ENCODE measurements at places on chromosomes 7 and 10.

DNA sequence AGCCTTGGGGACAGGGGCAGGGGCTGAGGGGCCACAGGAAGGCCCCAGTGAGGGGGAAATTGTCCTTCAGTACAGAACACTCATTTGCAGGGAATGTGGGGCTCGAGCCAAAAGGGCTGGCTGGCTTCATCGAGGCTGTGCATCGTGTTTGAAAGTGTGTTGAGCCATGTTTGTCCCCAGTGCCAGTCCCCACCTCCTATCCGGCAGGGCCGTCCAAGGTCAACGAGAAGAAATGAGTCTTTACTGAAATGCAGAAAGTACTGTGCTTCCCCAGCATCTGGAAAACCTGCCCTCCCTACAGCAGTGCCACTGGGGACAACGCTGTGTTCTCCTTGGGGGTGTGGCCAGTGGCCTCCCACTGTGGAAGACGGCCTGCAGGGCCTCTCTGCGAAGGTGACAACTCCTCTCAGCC, 214.1 kb downstream of the KLF6 start:
- no peak for DNase-seq

DNA sequence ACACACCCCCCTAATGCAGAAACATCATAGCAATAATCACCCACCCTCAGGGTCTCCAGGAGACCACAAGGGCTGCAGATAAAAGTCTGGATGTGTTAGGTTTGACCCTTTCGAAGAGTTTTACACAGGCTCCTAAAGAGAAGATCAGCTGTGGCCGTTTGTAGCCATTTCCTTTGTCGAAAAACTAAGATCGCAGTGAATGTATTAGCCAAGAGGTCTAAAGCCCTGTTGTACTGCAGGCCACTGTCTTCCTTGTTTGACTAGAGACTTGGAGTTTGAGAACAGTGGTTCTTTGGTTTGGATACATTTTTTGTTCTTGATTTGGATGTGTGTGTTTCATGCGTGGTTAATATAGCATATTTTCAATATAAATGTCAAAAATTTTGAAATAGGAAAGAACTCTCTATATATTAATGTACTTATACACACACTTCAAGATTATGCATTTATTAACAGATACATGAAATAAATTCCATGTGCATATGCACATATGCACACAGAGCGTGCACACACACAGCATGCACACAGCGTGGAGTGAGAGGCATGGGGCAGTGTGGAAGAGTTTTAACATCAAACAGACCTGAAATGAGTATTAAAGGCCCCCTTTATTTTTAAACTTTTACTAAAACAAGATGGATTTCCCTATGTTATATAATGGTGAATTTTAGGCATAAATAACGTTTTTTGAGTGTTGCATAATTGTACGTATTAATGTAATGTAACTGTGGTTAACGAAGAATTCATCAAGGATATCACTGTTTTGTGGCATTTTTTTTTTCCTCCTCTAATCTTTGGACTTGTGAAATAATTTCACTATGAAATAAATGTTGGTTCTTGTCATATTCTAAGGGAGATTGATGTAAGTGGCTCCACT, 2.2 kb downstream of the IKZF1 start:
- DNase-seq, result no peak

- no peak for DNase-seq
These were observed 126.8 kb upstream of the AMPH start for GRCh38 chr7:38757931-38758330.

DNA sequence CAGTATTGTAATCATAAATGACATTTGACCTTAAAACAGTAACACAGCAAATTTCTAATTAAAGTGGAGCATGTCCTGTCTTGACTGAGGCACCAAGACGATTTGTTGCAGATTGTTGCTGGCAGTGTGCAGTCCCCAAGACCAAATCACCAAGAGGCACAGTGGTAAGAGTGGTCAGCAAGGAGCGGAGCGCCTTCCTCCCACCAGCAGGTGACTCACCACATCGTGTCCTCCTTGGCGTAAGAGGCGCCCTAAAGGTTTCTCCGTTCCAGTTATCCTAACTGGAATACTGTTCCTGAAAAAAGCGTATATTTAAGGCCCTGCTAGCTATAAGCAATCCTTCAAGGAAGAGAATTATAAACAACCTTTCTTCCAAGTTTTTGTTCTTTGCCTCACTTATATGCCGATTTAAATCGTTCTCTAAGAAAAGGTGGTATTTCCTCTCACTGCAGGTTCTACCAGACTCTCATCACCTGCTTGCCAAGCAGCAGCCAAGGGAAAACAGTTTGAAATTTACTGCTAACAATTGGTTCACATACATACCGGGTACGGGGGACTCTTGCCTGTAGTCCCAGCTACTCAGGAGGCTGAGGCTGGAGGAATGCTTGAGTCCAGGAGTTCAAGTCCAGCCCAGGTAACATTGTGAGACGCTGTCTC, 10.7 kb upstream of the REPIN1 start:
- DNase-seq, result no peak

DNA sequence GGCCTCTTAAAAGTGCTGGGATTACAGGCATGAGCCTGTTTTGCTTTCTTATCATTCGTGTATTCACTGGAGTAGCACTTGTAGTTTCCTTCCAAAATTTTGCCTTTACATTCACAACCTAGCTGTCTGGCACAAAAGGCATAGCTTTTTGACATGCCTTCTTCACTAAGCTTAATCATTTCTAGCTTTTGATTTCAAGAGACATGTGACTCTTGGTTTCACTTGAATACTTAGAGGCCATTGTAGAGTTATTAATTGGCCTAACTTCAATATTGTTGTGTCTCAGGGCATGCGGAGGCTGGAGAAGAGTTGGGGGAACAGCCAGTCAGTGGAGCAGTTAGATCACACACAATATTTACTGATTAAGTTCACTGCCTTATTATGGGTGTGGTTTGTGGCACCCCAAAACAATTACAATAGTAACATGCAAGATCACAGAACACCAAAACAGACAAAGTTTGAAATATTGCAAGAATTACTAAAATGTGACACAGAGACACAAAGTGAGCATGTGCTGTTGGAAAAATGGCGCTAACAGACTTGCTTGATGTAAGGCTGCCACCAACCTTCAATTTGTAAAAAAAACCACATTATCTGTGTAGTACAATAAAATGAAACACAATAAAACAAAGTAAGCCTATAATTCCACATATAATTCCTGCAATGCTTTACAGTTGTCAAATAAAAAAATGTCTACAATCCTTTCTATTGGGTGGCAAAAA, 43.1 kb downstream of the BRAF start:
- no peak for DNase-seq

DNA sequence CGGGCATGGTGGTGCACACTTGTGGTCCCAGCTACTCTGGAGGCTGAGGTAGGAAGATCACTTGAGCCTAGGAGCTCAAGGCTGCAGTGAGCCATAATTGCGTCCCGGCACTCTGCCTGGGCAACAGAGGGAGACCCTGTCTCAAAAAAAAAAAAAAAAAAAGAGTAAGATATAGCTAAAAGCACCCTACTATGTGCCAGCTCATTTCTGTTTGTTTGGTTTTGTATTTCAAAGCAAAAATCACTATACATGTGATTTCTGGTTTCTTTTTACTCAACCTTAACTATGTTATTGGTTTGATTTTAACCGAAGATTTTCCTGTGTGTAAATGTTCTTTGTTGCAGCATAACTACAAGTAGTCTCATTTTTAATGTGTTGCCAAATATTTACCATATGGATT, 66.5 kb upstream of the RSBN1L start:
- DNase-seq, result no peak

Data from frontal cortex (tissue), 4 donors.